EH (cell line): ENCODE measurements at places on chromosomes 3 and 15.

GRCh38 chr3:152899306-152899705 lies 64.4 kb downstream of the P2RY1 start:
- no peak for DNase-seq

GRCh38 chr3:127691489-127691888 lies 18.7 kb downstream of the ABTB1 start:
- DNase-seq = no peak

DNA sequence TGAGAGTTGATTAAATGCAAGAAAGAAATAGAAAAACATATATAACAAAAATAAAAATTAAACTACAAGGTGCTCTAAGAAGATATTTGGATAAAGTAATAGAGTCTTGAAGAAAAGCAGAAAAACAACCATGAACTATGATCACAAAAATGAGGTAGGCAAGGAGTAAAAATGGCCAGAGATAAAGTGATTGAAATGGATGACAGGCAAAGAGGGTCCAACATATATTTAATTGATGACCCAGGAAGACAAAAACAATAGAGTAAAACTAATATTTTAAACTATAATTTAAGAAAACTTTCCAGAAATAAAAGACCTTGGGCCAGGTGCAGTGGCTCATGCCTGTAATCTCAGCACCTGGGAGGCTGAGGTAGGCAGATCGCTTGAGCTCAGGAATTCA lies 22.1 kb upstream of the WDR49 start:
- no peak for DNase-seq

- DNase-seq = no peak
Observed at GRCh38 chr3:108030960-108031359, 59.9 kb downstream of the CD47 start.

- DNase-seq = no peak
Observed at GRCh38 chr3:195423818-195424217, 19.0 kb downstream of the ACAP2 start.

GRCh38 chr15:31158858-31159569 lies 57.5 kb upstream of the TRPM1 start:
- DNase-seq = no peak

GRCh38 chr3:173398111-173398479 lies 551 bp downstream of the NLGN1 start:
- DNase-seq = peak; percentile 67

DNA sequence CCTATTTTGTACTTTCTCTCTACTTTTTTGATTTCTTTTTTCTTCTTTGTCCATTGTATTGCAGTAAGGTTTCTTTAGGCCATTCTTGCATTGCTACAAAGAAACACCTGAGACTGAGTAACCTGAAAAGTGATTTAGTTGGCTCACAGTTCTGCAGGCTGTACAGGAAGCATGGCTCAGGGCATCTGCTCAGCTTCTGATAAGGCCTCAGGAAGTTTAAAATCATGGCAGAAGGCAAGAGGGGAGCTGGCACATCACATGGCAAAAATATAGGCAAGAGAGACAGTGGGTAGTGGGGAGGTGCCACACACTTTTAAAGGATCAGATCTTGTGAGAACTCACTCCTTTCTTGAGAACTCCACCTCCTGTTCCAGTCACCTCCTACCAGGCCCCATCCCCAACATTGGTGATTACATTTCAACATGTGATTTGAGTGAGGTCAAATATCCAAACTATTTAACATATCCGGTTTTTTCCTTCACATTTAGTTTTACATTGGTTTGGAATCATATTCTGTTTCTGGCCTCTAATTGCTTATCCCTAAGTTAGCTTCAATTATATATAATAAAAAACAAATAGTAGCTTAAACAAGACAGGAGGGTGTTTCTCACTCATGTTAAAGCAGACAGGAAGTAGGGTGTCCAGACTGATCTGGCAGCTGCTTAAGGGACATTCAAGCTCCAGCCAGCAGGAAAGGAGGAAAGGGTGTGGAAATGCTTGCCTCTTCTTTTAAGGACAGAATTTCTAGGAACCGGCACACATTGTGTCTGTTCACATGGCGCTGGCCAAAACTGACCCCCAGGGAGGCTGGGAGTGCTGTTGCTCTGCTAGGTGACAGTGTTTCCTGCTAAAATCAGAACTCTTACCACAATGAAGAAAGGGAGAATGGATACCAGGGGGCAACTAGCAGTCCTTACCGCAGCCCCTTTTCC lies 28.8 kb upstream of the SKOR1 start:
- DNase-seq = no peak

DNA sequence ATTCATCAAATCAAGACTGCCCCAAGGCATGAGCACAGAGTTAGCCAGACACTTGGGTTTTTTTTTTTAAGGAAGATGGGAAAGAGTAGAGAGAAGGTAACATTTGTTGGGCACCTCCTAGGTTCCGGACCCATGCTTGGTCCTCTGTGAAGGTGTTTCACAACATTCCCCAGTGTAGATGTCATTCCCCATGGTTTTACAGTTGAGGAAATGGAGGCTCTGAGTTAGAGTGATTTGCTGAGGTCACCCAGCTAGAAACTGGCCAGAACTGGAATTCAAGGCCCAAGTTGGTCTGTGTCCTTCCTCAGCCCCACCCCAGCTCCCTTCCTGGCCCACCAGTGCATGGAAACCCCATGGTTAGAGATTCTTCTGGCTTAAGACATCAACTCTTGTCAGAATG lies 19.9 kb downstream of the WNT7A start:
- no peak for DNase-seq

DNA sequence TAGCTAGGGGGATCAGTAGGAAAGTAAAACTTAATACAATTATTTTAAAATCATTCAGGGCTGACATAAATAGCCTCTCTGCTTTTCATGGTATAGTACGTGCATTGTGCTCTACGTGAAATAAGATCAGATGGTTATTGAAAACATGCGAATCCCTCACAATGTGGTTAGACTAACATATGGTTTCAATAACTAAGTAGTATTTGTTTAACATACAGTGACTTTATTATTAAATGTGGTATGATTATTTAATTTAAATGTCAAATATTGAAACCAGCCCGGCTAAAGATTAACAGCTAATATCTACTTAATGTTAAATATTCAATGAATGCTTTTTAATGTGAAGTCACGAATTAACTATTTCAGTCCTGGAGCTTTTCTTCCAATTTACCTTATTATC lies 473.9 kb upstream of the THBS1 start:
- DNase-seq = no peak

DNA sequence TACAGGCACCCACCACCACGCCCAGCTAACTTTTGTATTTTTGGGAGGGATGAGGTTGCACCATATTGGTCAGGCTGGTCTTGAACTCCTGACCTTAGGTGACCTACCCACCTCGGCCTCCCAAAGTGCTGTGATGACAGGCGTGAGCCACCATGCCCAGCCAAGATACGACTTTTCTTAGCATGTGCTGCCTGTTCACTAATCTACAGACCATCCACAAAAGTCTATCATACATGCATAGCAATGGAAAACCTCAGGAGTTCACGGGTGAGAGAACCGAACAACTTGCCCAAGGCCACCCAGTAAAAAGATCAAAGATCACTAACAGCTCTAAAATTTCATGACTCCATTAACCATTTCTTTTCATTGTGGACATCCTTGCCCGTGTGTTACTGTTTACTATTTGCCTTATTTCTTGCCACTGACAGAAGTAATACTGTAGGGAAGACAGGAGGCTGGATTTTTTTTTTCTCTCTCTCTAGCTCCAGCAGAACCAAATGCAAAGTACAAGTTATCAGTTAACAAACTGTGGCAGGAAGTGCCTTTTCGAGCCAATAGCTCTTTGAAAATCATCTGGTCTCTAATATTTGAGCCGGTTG lies 92.3 kb downstream of the FOXP1 start:
- no peak for DNase-seq

DNA sequence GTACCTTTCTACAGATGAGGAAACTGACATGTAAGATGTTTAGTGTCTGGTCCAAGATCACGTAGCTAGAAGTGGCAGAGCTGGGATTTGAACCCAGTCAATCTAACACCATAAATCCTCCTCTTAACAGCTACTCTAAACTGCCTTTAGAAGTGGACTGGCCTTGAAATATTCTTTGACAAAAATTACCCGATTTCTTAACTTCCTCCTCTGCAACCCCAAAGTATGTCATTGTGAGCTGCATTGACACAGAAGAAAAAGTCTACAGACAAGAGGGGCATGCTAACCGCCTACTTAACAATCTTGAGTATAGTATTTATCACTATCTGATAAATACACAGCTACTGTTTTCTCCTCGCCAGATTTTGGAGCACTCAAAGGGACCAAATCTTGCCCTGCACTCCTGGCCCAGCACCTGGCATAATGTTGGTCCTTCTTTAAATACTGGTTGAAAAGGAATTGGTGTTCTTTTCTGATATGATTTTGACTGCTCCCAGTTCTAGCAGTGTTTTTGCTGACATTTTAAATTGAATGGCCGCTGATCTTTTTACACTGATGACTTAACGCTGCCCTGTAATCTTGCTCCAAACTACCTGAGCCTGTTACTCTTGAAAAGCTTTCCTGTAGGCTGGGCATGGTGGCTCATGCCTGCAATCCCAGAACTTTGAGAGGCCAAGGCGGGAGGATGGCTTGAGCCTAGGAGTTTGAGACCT lies 36.9 kb downstream of the ITPR1 start:
- DNase-seq = no peak

GRCh38 chr3:55725681-55726500 lies 238.8 kb upstream of the WNT5A start:
- DNase-seq = peak; percentile 53

GRCh38 chr15:78047761-78048627 lies 29.5 kb downstream of the TBC1D2B start:
- peak; percentile 85 for DNase-seq
